MM.1S (cell line): ENCODE measurements at places on chromosomes 4 and X.

- H3K27me3 ChIP-seq: no peaks in the 10 kb centered on the region
- no peak for DNase-seq
- no peaks in the 10 kb centered on the region for H3K4me1 ChIP-seq
- no peak overlapping the region for H3K27ac ChIP-seq
- no peaks in the 10 kb centered on the region for H3K36me3 ChIP-seq
Observed at GRCh38 chr4:119932277-119932676, 134.4 kb downstream of the MAD2L1 start.

DNA sequence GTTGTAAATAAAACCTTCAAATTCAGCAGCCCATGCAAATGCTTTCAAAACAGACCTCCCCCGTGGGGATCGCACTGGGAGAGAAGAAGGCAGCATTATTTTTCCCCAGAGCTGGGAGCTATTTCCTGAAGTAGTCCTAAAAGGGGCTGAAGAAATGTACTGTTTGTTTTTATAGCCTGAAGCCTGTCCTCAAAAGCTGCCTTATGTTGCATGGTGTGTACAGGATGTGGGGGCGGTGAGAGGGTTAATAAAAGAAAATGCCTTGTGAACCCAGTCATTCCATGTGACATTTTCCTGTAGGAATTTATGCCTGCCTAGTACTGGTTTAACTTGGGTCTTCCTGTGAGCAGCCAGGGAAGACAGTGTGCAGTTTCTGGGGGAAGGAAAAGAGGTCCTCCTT, 144.1 kb downstream of the SOWAHB start:
- no peak overlapping the region for H3K27ac ChIP-seq
- no peaks in the 10 kb centered on the region for H3K4me1 ChIP-seq
- H3K27me3 ChIP-seq: no peaks in the 10 kb centered on the region
- no peak overlapping the region for H3K4me3 ChIP-seq
- DNase-seq: no peak
- peaks cover 6% of the 10 kb centered on the region; the same call in 1 of the 2 replicates for H3K36me3 ChIP-seq

DNA sequence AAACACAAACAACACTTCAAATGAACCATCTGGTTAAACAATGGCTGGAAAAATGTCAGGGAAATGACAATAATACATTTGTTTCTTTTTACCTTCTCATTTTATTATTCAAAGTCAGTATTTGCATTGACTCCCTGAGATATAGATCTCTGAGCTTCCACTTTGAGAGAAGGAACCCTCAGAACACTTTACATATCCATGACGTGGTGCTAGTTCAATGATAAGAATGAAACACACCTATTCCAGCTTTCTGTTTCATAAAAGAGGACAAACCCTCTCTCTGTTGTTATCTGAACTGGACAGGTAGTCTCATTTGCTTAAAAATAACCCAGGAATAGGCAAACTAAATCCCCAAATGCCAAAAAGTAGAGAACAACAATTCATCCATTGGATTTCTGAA, 65.3 kb upstream of the CCSER1 start:
- no peaks in the 10 kb centered on the region for H3K4me1 ChIP-seq
- H3K36me3 ChIP-seq: no peaks in the 10 kb centered on the region
- H3K27ac ChIP-seq: no peak overlapping the region

DNA sequence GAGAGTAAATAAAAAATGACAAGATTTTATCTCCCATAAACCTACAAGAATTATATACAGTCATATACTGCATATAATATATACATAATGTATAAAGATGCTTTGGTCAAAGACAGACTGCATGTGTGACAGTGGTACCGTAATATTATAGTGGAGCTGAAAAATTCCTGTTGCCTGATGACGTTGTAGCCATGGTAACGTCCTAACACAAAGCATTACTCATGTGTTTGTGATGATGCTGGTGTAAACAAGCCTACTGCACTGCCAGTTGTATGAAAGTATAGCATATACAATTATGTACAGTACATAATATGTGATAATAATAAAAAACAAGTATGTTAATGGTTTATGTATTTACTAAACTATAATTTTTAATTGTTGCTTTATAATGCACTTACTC, 245.2 kb upstream of the CENPE start:
- no peaks in the 10 kb centered on the region for H3K4me1 ChIP-seq
- no peak overlapping the region for H3K4me3 ChIP-seq

- no peak overlapping the region for H3K4me3 ChIP-seq
- H3K27me3 ChIP-seq: no peaks in the 10 kb centered on the region
- no peak overlapping the region for H3K27ac ChIP-seq
- no peaks in the 10 kb centered on the region for H3K4me1 ChIP-seq
Observed at GRCh38 chrX:131405497-131405896, 116.4 kb upstream of the IGSF1 start.

GRCh38 chr4:127580300-127580699, 52.5 kb upstream of the INTU start:
- no peak overlapping the region for H3K4me3 ChIP-seq
- no peak for DNase-seq
- no peaks in the 10 kb centered on the region for H3K36me3 ChIP-seq
- no peaks in the 10 kb centered on the region for H3K27me3 ChIP-seq
- no peak overlapping the region for H3K27ac ChIP-seq
- no peaks in the 10 kb centered on the region for H3K4me1 ChIP-seq

- H3K27me3 ChIP-seq: no peaks in the 10 kb centered on the region
- H3K4me3 ChIP-seq: no peak overlapping the region
- H3K4me1 ChIP-seq: peaks cover 19% of the 10 kb centered on the region
- DNase-seq: peak; percentile 61
- H3K36me3 ChIP-seq: no peaks in the 10 kb centered on the region
- peak overlapping the region; percentile 50; the same call in 1 of the 2 replicates for H3K27ac ChIP-seq
Observed at GRCh38 chr4:145154573-145154972, 25.8 kb downstream of the OTUD4 start.

DNA sequence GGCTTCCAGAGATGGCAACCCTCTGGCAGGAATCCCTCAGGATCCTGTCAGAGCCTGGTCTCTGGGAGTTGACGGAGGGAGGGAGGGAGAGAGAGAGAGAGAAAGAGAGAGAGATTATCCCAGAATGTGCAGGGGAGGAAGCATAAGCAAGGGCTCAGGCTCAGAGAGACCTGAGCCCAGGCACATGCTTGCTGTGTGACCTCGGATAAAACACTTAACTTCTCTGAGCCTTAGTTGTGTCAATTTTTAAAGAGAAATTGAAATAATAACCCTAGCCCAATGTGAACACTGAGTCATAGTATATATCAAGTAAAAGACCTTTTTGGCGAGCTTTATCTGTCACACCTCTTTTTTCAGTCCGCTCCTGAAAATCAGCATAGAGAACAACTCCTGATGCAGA, 473 bp upstream of the USP51 start:
- peak overlapping the region; percentile 68 for H3K27ac ChIP-seq
- peaks cover 21% of the 10 kb centered on the region for H3K4me1 ChIP-seq
- H3K4me3 ChIP-seq: peak overlapping the region; percentile 78
- H3K27me3 ChIP-seq: no peaks in the 10 kb centered on the region
- DNase-seq: no peak

DNA sequence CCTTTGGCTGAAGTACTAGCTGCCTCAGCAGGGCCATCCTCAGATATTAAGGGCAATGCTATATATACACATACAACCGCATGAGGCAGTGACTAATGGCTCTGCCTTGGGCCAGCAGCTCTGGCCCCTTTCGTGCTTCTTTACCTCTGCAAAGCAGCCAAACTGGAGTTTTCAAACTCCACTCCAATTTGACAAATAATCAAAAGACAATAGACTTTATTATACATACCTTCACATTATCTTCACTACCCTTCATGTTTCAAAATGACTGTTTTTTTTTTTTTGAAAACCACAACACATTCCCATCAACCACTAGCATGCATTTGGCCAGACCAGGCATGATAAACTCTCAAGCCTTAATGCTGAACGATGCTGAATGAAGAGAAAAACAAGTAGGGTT, 187.7 kb downstream of the ENOX2 start:
- no peak for DNase-seq
- H3K27ac ChIP-seq: no peak overlapping the region
- no peak overlapping the region for H3K4me3 ChIP-seq
- no peaks in the 10 kb centered on the region for H3K4me1 ChIP-seq
- no peaks in the 10 kb centered on the region for H3K36me3 ChIP-seq
- H3K27me3 ChIP-seq: no peaks in the 10 kb centered on the region

DNA sequence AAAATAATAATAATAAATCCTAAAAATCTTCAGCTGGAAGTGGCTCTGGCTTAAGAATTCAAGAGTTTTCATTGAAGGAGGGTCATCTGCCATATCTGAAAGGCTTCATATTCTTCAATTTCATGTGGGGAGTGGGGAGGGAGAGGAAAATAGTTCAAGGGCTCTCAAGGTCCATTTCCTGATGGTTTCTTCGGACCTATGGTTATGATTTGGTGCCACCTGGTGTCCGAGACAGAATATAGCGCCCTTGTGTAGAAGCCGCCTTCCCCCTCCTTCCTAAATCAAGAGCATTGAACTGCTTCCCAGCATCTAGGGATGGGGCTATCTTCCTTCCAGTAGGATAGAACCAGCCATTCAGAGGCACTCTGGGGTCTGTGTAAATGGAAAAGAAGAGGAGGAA, 34.3 kb downstream of the NLGN3 start:
- peak; percentile 63 for DNase-seq
- H3K27me3 ChIP-seq: no peaks in the 10 kb centered on the region
- no peak overlapping the region for H3K4me3 ChIP-seq

GRCh38 chrX:84873176-84873575, 130.5 kb upstream of the APOOL start:
- H3K4me1 ChIP-seq: no peaks in the 10 kb centered on the region
- H3K27me3 ChIP-seq: no peaks in the 10 kb centered on the region
- DNase-seq: no peak
- no peaks in the 10 kb centered on the region for H3K36me3 ChIP-seq
- no peak overlapping the region for H3K4me3 ChIP-seq
- H3K27ac ChIP-seq: no peak overlapping the region

- no peaks in the 10 kb centered on the region for H3K27me3 ChIP-seq
- no peaks in the 10 kb centered on the region for H3K36me3 ChIP-seq
- H3K4me1 ChIP-seq: no peaks in the 10 kb centered on the region
- H3K27ac ChIP-seq: no peak overlapping the region
Observed at GRCh38 chr4:90546114-90546513, 418.9 kb downstream of the CCSER1 start.

DNA sequence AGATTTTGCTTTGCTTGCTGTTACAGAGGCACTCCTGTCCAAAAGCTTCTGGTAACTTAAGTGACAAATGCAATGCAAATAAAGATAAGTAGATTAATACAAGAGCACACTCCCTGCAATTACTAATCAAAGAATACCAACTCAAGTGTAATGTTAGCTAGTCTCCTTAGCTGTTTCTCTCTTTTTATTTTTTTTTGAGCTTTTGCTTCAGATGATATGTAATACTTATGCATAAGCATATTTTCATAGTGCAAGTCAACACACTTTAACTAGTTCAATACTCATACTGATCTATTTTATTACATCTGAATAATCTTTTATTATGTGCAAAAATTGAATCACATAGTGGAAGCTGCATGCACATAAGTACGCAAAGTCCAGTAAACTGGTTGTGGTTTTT, 2.7 kb downstream of the SLC7A11 start:
- no peak overlapping the region for H3K27ac ChIP-seq
- H3K27me3 ChIP-seq: no peaks in the 10 kb centered on the region
- no peaks in the 10 kb centered on the region for H3K36me3 ChIP-seq
- no peak for DNase-seq
- H3K4me1 ChIP-seq: no peaks in the 10 kb centered on the region

- H3K27ac ChIP-seq: no peak overlapping the region
- no peaks in the 10 kb centered on the region for H3K36me3 ChIP-seq
- H3K4me3 ChIP-seq: no peak overlapping the region
- H3K27me3 ChIP-seq: no peaks in the 10 kb centered on the region
- H3K4me1 ChIP-seq: peaks cover 12% of the 10 kb centered on the region; the same call in 1 of the 2 replicates
Observed at GRCh38 chr4:158255727-158256324, 45.5 kb downstream of the TMEM144 start.

GRCh38 chr4:138086611-138087041, 155.5 kb downstream of the SLC7A11 start:
- no peak overlapping the region for H3K4me3 ChIP-seq
- H3K27ac ChIP-seq: no peak overlapping the region
- no peaks in the 10 kb centered on the region for H3K36me3 ChIP-seq
- H3K27me3 ChIP-seq: no peaks in the 10 kb centered on the region
- H3K4me1 ChIP-seq: no peaks in the 10 kb centered on the region

GRCh38 chr4:109005523-109005922, 242.7 kb upstream of the ETNPPL start:
- DNase-seq: no peak
- no peak overlapping the region for H3K4me3 ChIP-seq
- no peak overlapping the region for H3K27ac ChIP-seq
- no peaks in the 10 kb centered on the region for H3K36me3 ChIP-seq
- H3K4me1 ChIP-seq: no peaks in the 10 kb centered on the region
- H3K27me3 ChIP-seq: no peaks in the 10 kb centered on the region

DNA sequence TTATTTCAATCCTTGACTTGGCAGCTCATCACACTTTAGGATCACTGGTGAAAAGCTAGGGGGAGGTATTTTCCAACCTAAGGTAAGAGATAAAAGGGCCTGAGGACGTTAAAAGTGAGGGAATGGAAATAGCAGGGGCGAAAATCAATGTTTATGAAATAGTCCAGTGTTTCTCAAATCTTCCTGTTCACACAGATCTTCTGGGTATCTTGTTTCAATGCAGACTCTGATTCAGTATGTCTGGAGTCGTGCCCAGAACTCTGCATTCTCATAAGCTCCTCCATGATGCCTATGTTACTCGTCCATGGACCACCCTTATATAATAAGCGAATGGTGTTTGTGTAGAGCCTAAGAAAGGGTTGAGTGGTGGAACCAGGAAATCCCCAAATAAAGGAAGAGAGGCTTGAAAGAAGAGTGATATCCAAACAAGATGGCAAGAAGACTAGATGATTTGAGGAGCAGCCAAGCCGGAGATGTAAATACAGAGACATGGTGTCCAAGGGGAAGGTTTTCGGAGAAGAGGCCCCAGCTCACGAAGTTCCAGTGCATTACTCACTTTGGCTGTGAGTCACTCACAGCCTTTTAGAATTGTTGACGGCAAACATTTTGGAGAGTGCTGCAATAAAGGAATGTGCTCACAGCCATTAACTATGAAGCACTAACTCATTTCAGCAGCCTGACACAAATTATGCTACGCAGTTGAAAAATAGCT, 215.6 kb upstream of the PPARGC1A start:
- H3K27me3 ChIP-seq: no peaks in the 10 kb centered on the region
- H3K27ac ChIP-seq: no peak overlapping the region
- H3K4me1 ChIP-seq: peaks cover 4% of the 10 kb centered on the region; the same call in 1 of the 2 replicates
- no peak overlapping the region for H3K4me3 ChIP-seq

- H3K27ac ChIP-seq: no peak overlapping the region
- H3K4me3 ChIP-seq: no peak overlapping the region
- H3K27me3 ChIP-seq: no peaks in the 10 kb centered on the region
Observed at GRCh38 chr4:46506876-46507275, 116.9 kb upstream of the GABRA2 start.

GRCh38 chr4:109359040-109359646, 56.7 kb upstream of the COL25A1 start:
- peak; percentile 64 for DNase-seq
- no peak overlapping the region for H3K27ac ChIP-seq
- peaks cover 18% of the 10 kb centered on the region for H3K4me1 ChIP-seq
- H3K4me3 ChIP-seq: no peak overlapping the region
- no peaks in the 10 kb centered on the region for H3K36me3 ChIP-seq

- no peaks in the 10 kb centered on the region for H3K36me3 ChIP-seq
- peak; percentile 67 for DNase-seq
- H3K4me3 ChIP-seq: no peak overlapping the region
- H3K27me3 ChIP-seq: no peaks in the 10 kb centered on the region
- peaks cover 12% of the 10 kb centered on the region for H3K4me1 ChIP-seq
Observed at GRCh38 chr4:121873604-121874003, 3.3 kb upstream of the BBS7 start.
